IMR-90 (cell line): ENCODE measurements at places on chromosomes 2 and 18.

- H3K36me3 ChIP-seq: no peaks in the 10 kb centered on the region
- H3K27ac ChIP-seq: no peak overlapping the region
- peaks cover 10% of the 10 kb centered on the region for H3K4me1 ChIP-seq
- H3K4me3 ChIP-seq: no peak overlapping the region
These were observed 27.2 kb downstream of the LHCGR start for GRCh38 chr2:48728295-48728694.

GRCh38 chr2:129092956-129093355, 774.3 kb upstream of the HS6ST1 start:
- H3K27ac ChIP-seq: no peak overlapping the region
- H3K4me1 ChIP-seq: no peaks in the 10 kb centered on the region
- H3K4me3 ChIP-seq: no peak overlapping the region
- no peaks in the 10 kb centered on the region for H3K36me3 ChIP-seq

DNA sequence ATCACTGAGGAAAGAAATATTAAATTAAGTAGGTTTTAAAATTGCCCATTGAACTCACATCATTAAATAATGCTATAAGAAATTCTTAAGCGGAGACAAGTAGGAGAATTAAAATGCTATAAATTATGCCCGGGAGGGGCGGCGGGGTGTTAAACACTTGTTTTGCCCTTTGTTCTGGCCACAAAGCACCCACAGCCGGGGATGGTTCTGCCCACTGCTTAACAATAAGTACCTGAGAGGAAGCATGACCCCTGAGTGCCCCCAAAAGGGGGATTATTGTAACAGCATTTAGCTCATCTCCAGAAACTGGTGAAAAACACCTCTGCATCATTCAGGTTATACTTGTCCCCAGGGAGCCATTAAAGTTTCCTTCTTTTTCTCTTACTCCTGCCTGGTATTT, 332.7 kb upstream of the POU3F3 start:
- no peaks in the 10 kb centered on the region for H3K27me3 ChIP-seq
- H3K36me3 ChIP-seq: no peaks in the 10 kb centered on the region
- H3K27ac ChIP-seq: no peak overlapping the region
- no peaks in the 10 kb centered on the region for H3K4me1 ChIP-seq
- H3K4me3 ChIP-seq: no peak overlapping the region

DNA sequence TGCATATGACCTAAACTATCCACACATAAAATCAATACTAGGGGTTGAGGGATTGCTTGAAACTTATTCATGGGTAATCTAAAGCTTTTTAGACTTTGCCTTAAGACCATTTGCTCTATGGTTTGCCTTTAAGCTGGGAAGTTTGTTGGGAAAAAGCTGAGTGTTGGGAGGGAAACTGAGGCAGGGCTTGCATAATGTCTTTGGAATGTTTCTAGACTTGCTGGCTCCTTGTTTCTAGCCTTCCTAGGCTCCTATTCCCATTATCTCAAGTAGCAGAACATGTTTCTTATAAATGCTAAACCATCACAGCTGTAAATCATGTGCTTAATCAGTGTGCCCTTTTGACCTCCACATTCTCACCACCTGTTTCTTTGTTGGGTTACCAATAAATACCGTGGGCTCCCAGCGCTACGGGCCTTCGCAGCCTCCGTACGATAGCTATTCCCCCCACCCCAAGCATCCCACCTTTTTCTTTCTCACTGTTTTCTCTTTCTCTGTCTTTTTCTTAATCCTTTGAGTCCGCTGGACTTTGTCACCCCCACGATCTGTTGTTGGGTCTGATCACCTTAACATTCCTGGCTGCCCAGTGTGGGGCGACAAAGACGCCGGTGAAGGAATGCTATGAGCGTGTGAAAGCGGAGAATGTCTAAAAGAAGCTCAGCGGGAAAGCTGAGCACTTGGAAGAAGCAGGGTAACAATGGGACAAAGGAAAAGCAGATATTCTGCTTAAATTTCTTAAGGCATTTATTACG, 49.4 kb upstream of the CWC22 start:
- H3K36me3 ChIP-seq: no peaks in the 10 kb centered on the region
- H3K4me3 ChIP-seq: no peak overlapping the region
- DNase-seq: no peak
- no peaks in the 10 kb centered on the region; the same call in none of the 2 replicates for H3K27me3 ChIP-seq

DNA sequence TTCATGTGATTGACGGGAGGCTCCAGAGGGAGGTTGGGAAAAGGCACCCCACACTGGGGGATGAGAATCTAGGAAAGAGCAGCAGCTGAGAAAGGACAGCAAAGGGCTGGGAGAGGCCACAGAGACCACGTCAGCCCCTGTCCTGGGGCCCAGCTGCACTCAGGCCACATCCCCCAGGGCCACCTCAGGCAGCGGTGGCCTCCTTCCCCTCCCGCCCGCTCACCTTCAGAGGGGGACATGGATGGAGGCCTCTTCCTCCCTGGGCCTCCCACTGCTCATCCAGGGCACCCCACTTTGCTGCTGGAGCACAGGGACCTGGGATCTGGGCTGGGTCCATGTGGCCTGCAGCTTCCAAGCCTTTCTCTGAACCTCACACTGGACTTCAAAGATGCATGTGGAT, 199.8 kb upstream of the HDAC4 start:
- no peak for DNase-seq
- no peaks in the 10 kb centered on the region for H3K27me3 ChIP-seq
- no peaks in the 10 kb centered on the region for H3K4me1 ChIP-seq
- H3K27ac ChIP-seq: no peak overlapping the region

DNA sequence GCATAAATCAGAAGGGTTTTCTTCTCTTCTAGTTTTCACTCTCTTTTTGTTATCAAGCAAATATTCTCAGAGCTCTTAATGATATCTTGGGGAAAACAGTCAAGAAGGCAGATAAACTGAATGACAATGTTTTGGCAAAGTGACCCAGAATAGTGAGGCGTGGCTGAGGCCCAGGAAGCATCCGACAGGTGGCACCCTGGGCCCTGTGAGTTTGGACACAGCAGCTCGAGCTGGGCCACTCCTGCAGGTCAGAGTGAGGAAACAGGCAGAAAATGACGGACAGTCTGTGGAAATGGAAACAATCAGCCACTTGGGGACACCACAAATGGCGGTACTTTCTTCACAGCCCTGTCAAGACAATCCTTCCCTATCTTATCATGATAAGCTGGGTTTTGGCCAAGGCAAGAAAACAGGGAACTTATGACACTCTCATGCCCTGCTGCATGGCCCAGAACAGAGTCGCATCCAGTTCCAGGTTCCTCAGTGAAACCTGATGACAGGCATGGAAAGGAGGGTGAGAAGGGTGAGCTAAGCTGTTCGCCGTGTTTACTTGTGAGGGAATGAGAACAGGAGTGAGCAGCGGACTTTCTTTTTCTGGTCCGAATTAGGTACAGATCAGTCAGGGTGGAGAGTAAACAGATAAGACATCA, 32.1 kb downstream of the MRPL44 start:
- peaks cover 7% of the 10 kb centered on the region; the same call in 1 of the 2 replicates for H3K4me1 ChIP-seq
- H3K27ac ChIP-seq: no peak overlapping the region
- DNase-seq: no peak
- H3K27me3 ChIP-seq: no peaks in the 10 kb centered on the region
- no peak overlapping the region for H3K4me3 ChIP-seq

GRCh38 chr2:217902379-217903141, 100.2 kb downstream of the TNS1 start:
- no peak overlapping the region for H3K4me3 ChIP-seq
- H3K27me3 ChIP-seq: no peaks in the 10 kb centered on the region
- peaks cover 12% of the 10 kb centered on the region for H3K36me3 ChIP-seq
- DNase-seq: peak; percentile 88

GRCh38 chr18:4549164-4549872, 94.2 kb upstream of the DLGAP1 start:
- H3K36me3 ChIP-seq: no peaks in the 10 kb centered on the region
- no peak overlapping the region for H3K4me3 ChIP-seq
- H3K4me1 ChIP-seq: no peaks in the 10 kb centered on the region
- H3K27me3 ChIP-seq: no peaks in the 10 kb centered on the region
- H3K27ac ChIP-seq: no peak overlapping the region

GRCh38 chr2:153478289-153479261, at the start of gene RPRM:
TSS of gene RPRM (minus strand) at chr2:153478762. CDS start at chr2:153478565, 197 bp downstream.
- no peaks in the 10 kb centered on the region for H3K4me1 ChIP-seq
- peaks cover 17% of the 10 kb centered on the region for H3K27me3 ChIP-seq
- H3K36me3 ChIP-seq: no peaks in the 10 kb centered on the region

DNA sequence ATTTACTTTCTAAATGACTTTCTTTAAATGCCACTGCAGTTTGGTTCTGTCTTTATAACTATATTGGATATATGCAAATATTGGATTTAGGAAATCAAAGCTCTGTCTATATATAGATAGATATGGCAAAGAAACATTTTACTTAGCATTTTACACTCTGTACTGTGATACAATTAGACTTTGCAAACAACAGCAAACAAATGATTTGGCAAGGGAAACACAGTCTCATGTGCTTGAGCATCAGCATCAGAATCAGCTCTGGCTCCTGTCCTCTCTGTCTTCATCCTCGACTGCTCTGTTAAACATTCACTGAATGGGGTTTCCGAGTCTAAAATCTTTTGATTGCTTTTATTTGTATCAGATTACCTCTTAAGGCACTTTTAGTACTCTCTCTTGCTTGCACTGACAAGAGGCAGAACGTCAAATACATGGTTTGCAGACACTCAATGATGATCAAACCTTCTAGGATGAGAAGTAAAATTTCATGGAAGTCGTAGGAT, 176.8 kb upstream of the LRP1B start:
- no peak for DNase-seq
- no peak overlapping the region for H3K4me3 ChIP-seq
- no peaks in the 10 kb centered on the region for H3K36me3 ChIP-seq
- H3K27me3 ChIP-seq: no peaks in the 10 kb centered on the region

DNA sequence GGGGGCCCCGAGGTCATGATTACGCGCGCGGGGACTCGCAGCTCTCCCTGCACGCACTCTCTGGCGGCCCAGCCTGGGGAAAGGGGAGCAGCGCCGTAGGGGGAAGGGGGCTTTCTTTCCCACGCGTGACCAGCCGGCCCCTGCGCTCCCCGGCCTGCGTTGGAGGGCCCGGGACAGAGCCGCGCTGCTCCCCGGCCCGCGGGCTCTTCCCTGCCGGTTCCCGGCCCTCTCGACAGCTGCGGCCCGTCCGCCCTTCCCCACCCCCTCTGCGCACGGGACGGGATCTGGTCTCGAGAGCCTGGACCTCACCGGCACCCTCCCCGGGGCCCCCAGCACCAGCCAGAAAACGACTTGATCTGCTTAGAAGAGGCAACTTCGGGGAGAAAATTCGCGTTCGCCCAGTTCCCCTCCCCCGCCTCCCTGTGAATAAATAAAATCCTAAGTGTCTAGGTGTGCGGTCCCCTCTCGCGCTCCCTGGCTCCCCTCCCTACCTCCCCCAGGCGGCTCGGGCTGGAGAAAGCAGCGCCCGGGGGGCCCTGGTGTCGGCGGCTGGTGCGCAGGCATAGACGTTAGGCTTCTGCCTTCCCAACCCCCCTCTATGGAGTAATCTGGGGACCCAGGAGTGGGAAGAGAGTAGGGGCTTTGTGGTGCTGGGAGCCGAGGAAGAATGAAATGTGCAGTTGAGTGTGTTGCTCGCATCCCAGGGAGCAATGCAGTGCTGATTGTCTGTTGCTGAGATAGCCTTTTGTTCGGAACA, 803 bp upstream of the FIGN start:
- H3K27ac ChIP-seq: peak overlapping the region; percentile 53
- peaks cover 3% of the 10 kb centered on the region for H3K27me3 ChIP-seq
- H3K36me3 ChIP-seq: no peaks in the 10 kb centered on the region
- H3K4me1 ChIP-seq: no peaks in the 10 kb centered on the region; the same call in none of the 2 replicates

DNA sequence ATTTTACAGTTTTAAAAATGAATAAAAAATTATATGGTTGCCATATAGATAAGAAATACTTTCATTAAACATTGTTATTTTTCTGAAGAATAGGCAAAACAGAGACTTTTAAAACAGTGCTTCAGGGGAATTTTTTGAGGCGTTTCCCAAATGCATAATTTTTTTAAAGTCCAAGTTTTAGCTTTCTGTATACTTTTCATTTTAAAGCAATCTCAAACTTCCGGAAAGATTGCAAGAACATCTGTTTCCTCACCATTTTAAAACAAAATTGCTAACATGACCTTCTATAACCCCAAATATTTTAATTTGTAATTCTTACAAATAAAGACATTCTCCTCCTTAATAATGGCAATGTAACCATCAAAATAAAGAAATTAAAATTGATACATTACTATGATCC, 15.1 kb upstream of the MBD2 start:
- no peaks in the 10 kb centered on the region for H3K4me1 ChIP-seq
- H3K27me3 ChIP-seq: peaks cover 6% of the 10 kb centered on the region
- no peak overlapping the region for H3K27ac ChIP-seq

DNA sequence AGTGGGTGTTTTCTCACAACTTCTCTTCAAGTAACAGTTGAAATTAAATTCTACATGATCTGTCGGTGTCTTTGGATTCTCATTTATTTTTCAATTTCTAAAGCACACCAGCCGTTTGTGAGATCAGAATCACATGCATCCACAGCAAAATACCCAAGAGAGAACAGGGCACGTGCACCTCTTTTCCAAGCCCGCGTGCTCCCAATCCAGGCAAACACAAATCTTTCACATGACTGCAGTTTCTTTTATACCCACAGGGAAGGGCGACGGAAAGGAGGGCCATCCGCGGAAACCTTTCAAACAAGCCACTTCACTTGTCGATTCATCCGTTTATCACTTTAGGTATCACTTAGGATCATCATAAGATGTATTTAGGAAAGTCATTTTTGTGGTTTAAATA, 13.0 kb upstream of the DAPL1 start:
- H3K27me3 ChIP-seq: no peaks in the 10 kb centered on the region
- DNase-seq: no peak
- no peak overlapping the region for H3K4me3 ChIP-seq
- no peaks in the 10 kb centered on the region for H3K4me1 ChIP-seq
- H3K36me3 ChIP-seq: no peaks in the 10 kb centered on the region

- no peak overlapping the region for H3K4me3 ChIP-seq
- H3K27ac ChIP-seq: no peak overlapping the region
- no peaks in the 10 kb centered on the region for H3K27me3 ChIP-seq
- H3K36me3 ChIP-seq: no peaks in the 10 kb centered on the region
These were observed 116.9 kb downstream of the FAM161A start for GRCh38 chr2:61736953-61737352.

DNA sequence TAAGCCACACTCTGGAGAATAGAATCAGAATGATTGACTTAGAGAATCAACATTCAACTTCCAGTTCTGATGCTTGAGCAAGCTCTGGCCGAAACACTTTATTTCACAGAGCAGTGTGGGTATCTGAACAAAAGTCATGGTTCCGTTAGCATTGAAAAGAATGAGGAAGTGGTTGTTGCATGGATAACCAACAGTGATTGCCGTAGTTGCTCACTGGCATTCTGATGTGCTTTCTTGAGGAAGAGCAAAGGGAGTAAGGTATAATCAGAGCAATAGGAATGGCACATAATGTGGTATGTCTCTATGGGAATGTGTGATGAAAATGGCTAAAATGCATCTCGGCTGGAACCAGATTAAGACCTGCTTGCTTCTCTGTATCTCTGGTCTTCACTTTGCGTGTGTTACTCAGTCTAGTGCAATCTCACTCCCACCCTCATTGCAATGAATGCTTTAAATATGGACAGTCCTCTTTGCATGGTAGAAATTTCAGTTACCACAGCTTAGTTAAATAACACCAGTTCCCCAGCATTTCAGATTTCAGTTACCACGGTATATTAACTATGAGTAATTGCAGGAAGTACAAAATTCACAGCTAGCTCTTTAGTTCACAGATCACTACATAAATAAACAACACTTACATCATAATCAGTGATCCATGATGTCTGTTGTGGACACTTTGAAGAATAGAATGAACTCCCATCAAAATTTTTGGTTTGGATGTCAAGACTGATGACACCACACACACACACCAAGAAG, 7.8 kb upstream of the RAB12 start:
- H3K4me1 ChIP-seq: no peaks in the 10 kb centered on the region
- no peaks in the 10 kb centered on the region for H3K36me3 ChIP-seq
- peaks cover 32% of the 10 kb centered on the region for H3K27me3 ChIP-seq
- DNase-seq: no peak
- no peak overlapping the region for H3K27ac ChIP-seq
